LoVo (cell line): ENCODE measurements at places on chromosomes 3 and 15.
A peak's percentile ranks its signal among the peaks of the same experiment; 100 is the strongest.

DNA sequence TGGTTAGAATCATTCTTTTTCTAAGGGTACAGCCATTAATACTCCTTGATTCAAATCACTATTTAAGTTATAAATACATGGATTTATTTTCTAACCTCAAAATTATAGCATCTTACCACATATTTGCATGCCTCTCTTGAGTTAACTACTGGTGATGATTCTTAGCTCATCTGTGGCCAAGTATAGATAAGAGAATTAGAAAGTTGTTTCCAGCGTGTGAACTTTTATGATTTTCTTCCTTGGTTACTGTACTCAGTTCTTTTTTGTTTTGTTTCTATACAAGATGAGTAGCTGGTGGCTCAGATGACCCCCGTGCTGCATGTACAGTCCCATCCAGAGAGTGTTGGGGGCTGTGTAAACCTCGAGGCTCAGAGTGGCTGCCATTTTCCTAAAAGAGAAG is 124.6 kb downstream of the IGF1R start:
- no peak for DNase-seq

DNA sequence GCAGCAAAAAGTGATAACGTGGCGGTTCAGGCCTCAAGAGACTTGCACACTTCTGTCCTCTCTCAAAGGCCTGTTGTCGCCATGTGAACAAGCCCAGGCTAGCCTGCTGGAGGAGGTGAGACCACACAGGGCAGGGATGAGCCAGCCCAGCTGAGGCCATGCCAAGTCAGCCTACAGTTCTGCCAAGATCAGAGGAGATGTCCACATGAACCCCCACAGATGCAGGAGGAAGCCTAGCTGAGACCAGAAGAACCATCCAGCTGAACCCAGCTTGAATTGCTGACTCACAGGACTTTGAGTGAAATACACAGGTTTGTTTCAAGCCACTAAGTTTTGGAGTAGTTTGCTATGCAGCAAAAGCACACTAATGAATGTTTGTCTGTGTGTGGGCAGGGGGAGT is 50.3 kb upstream of the SEC13 start:
- DNase-seq: peak; percentile 6

GRCh38 chr3:138657508-138657907 is 48.9 kb downstream of the FAIM start:
- no peak for DNase-seq

DNA sequence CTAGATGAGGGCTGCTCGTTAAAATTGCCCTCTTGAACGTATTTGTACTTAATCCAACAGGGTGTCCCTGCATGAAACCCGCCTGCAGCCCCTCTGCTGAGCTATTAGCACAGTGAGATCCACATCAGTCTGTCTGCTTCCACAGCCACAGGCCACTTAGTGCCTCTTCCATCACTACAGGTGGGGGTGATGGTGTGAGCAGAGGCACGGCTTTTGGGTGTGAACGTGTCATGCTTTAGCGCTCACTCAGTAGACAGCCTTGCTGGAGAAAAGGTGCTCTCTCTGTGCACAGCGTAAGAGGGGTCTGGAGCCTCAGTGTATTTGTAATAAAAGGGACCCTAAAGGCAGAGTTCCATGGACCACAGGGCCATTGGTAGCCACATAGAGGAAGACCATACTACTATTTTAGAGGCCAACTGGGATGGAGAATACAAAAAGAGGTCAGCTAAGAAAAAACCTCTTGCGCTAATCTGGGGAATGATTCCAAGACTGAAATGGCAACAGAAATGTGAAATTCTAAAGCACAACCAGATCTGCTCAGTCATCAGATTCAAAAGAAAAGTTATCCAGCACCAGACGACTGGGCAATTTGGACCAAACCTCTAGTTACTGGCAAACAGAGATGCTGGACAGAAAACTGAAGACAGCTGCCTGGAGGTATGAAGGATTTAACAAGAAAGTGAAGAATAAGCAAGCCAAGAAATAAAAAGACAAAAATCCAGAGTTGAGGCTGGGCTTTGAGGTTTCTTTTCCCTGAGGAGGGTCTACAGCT is 120.2 kb downstream of the ATP10A start:
- no peak for DNase-seq

GRCh38 chr3:68458581-68458980 is 473.8 kb downstream of the TAFA4 start:
- no peak for DNase-seq

GRCh38 chr3:56761023-56761422 is 40.7 kb downstream of the ARHGEF3 start:
- no peak for DNase-seq

DNA sequence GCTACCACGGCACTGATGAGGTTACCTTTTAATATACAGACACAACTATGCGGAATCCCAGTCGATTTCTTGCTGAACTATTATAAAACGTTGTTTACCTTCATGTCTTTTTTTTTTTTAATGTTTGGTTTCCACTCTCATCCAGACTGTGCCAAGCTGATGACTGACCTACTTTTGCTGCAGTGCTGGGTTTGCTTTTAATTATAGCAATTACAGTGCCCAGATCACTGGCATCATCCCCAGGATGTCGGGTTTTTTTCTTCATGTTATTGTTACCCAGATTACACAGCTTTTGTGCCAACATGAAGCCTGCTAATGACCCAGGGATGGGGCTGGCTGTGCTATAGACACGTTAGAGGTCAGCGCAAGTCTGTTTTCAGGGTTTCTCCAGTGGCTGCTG is 294.0 kb upstream of the ATP10A start:
- no peak for DNase-seq

GRCh38 chr3:171875923-171876412 is 32.8 kb downstream of the TMEM212 start:
- DNase-seq: peak; percentile 52

DNA sequence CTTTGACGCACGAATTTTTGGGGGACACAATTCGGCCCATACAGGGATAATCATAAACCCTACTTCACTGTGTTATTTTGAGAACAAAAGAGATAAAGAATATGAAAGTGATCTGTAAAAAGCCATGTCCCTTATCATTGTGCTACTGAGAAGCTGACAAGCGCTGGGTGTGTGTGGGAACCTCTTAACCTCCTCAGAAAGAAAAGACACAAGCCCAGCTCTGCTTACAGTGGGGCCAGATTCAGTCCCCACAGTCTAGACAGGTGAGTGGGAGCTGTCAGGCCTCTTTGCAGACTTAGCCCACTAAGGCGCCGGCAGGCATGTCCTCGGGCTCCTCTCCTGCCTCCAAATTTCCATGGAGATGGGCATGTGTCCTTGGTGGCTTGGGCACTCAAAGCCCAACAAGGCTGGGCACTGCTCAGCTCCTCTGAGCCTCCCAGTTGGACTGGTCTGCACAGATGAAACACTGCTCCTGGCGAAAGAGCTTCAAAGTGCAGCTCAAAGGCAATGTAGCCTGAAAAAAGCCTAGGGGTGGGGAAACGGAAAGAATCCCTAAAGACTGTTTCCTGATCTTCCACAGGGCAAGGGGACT is 64.4 kb upstream of the ETV5 start:
- no peak for DNase-seq

GRCh38 chr15:94670438-94671034 is 439.2 kb downstream of the MCTP2 start:
- DNase-seq: peak; percentile 63

- no peak for DNase-seq
These were observed 24.5 kb upstream of the TBL1XR1 start for GRCh38 chr3:177221744-177222143.

GRCh38 chr15:41659190-41659589 is 1.0 kb upstream of the MGA start:
- DNase-seq: no peak

GRCh38 chr15:38714309-38715072 is 149.9 kb upstream of the RASGRP1 start:
- peak; percentile 37 for DNase-seq

GRCh38 chr3:98613616-98614015 is 20.2 kb upstream of the CPOX start:
- DNase-seq: no peak

DNA sequence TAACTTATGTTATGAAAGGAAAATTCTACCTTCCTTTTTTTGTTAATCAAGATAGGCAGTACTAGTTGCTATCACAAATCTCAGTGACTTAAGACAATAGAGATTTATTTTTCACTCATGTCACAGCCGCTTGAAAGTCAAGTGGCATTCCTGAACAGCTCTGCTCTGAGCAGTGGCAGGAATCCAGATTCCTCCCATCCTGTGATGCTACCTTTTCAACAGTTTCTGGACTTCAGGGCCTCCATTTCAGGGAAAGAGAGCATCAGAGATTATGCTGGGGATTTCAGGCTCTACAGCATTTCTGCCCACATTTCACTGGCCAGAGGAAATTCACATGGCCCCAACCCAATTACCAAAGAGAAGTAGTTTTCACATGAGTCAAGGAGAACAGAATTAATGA is 83.4 kb downstream of the IL1RAP start:
- DNase-seq: no peak

DNA sequence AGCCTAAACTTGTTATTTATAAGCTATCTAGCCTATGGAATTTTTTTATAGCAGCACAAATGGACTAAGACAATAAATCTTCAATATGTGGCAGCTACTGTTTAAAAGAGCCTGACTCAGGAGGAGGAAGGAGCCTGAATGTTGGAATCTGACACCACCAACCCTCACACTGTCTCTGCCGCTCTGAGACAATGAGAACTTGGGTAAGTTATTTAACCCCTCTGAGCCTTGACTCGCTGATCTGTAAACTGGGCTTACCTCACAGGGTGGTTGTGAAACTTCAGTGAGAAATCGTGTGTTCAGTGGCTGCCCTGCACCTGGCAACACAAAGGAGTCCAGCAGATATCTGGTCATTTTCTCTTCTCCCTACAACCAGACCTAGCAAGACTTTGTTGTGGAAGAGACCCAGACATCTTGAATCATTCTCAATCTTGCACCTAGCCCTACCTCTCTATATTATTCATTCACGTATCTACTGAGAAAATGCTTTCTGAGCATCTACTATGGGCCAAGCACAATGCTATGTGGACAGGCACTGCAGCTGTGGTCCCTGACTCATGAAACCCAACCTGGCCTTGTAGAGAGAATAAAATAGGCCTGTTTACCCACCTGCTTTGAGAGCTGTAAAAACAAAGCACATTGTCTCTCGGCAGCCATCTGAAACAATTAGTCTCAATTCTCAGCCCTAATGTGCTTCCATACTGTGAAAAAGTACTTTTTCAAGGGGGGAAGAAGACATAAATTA is 81.9 kb upstream of the SLC25A36 start:
- no peak for DNase-seq

DNA sequence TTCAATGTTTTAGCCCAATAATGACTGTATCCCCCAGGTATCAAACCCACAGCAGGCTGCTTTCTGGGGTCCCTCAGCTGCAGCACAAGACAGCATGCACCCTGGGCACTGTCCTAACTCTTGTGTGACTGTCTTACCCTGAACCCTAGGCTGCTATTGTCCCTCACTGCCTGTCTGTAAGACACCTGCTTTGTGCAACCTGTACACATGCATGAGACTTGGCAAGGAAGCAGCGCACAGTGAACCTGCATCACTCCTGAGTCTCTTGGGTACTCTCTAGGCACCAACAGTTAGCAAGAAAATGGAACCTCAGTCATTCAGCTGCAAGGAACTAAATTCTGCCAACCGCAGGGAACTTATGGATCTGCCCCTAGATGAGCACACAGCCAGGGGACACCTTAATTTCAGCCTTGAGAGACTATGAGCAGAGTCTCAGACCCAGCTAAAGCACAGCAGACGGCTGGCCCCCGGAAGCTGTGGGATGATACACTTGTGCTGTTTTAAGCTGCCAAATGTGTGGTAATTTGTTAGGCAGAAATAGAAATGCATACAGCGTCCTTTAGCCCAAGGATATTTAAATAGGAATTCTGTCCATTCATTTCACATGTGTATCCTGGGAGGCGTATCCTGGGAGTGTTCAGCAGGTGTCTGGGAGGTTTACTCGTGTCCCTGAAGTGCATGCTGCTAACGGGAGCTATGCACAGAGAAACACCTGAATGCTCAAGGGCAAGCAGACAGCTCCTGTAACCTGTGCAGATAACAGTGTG is 223.8 kb downstream of the KLF13 start:
- no peak for DNase-seq

DNA sequence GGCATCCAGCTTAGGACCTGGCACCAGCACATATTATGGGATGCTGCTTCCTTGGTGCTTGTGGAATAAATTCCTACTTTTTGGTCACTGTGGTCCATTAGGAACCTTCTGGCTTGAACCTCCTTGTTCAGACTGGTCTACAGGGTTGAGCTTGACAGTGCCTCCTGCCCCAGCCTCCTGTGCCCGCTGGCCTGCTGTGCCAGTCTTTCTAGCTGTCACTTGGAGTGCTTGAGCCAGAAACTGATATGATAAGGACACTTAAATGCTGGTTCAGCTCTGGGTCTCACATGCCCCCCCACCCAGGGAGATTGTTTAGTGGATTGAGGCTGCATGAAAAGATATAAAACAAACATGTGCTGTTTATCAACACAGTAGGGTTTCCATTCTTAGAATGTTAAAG is 147.8 kb downstream of the SLCO3A1 start:
- no peak for DNase-seq

DNA sequence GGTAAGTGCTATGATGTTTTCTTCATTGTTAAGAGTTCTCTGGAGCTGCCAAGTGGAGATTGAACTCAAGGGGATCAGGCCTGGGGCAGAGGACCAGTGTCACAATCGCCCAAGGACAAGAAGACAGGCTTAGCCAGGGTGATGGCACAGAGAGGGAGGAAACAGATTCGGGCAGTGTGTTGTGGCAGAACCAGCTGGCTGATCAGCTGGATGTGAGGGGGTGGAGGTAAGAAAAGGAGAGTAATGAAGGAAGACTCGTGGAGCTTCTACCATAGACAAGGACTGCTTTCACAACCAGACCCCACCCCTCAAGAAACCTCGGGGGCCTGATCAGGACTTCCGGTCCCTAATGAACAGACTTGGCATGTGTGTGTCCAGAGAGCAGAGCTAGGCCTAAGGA is 60.9 kb upstream of the LINGO1 start:
- DNase-seq: no peak

- DNase-seq: no peak
These were observed 1.1 kb upstream of the TRIM71 start for GRCh38 chr3:32816439-32817256.

- peak; percentile 20 for DNase-seq
These were observed 6.6 kb downstream of the GPX1 start for GRCh38 chr3:49351521-49352011.

GRCh38 chr15:50740955-50741354 is 24.6 kb downstream of the SPPL2A start:
- DNase-seq: no peak

GRCh38 chr15:61038387-61038786 is 190.7 kb downstream of the RORA start:
- DNase-seq: no peak
